Left lung (tissue), 14 donors: ENCODE measurements at places on chromosomes 5 and 9. TPM values are rescaled to one million over a fixed set of nuclear protein-coding genes. Genes with fewer than 3 reads are reported as not detected.
A peak's percentile ranks its signal among the peaks of the same experiment; 100 is the strongest.

DNA sequence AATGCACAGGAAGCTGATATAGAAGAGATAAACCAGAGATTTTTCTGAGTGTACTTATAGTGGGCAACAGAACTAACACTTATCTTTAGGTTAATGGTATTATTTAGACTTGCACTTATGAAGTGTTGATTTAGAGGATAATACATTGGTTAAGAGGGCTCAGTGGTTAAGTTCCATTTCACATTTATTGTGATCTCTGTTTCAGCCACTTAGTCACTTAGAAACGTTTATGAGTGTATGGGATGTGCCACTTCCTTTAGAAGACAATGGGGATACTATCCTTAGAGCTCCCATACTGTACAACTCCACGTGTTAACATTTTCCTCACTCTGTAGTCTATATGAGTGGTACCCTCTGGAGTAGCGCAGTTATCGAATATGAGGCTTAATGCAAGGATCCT lies 57.5 kb downstream of the PIP5K1B start:
- H3K36me3 ChIP-seq = no peaks in the 10 kb centered on the region
- no peaks in the 10 kb centered on the region for H3K27me3 ChIP-seq
- peaks cover 3% of the 10 kb centered on the region for H3K4me1 ChIP-seq

GRCh38 chr5:157971571-157972216 lies 112.7 kb upstream of the CLINT1 start:
- H3K4me3 ChIP-seq = no peak overlapping the region
- DNase-seq = no peak
- no peaks in the 10 kb centered on the region for H3K4me1 ChIP-seq

- H3K27ac ChIP-seq = peak overlapping the region; percentile 53
- H3K36me3 ChIP-seq = no peaks in the 10 kb centered on the region
- H3K4me1 ChIP-seq = peaks cover 18% of the 10 kb centered on the region
- H3K27me3 ChIP-seq = no peaks in the 10 kb centered on the region
- no peak overlapping the region for H3K4me3 ChIP-seq
These were observed 168.8 kb upstream of the RAI14 start for GRCh38 chr5:34487159-34487879.

DNA sequence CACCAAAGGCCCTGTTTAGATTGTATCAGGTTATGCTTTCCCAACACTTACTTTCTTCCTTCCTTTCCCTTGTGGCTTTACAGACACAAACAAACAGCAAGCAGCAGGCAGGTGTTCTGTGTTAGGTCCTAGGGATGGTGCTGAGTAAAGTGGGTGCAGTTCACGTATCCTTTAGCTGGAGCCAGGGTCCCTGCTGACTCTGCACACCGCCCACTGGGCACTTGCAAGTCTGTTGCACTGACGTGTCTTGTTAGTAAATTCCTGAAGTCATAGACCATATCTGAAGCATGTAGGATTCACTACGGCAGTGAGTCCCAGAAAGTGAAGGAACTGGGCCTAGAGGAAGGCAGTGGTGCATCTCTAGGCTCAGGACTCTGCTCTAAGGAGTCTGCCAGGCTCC lies 96.5 kb downstream of the DAPK1 start:
- DNase-seq = no peak
- no peaks in the 10 kb centered on the region for H3K27me3 ChIP-seq
- H3K36me3 ChIP-seq = no peaks in the 10 kb centered on the region
- H3K4me3 ChIP-seq = no peak overlapping the region
- no peak overlapping the region for H3K27ac ChIP-seq

The MTREX gene
- total RNA-seq = 61.1 TPM

GRCh38 chr9:4862506-4863250 lies 69.9 kb downstream of the RCL1 start:
- no peak overlapping the region for H3K27ac ChIP-seq
- no peak overlapping the region for H3K4me3 ChIP-seq
- H3K27me3 ChIP-seq = no peaks in the 10 kb centered on the region
- H3K36me3 ChIP-seq = peaks cover 12% of the 10 kb centered on the region

DNA sequence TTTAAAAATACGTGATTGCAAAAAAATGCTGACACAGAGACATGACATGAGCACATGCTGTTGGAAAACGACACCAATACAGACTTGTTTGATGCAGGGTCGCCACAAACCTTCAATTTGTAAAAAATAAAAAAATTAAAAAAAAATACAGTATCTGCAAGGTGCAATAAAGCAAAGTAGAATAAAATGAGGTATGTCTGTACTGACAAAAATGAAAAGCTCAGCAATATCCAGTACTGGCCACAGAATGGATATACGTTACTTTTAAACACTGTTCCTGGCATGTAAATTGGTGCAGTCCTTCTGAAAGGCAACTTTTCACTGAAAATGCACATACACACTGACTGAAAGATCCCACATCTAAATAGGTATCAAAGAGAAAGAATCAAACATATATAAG lies 27.1 kb upstream of the C9orf40 start:
- H3K36me3 ChIP-seq = peaks cover 20% of the 10 kb centered on the region
- H3K27me3 ChIP-seq = no peaks in the 10 kb centered on the region
- no peak overlapping the region for H3K4me3 ChIP-seq

The GABRP gene
- total RNA-seq = 0.26 TPM

The CFAP77 gene
- 2.4 TPM for total RNA-seq

DNA sequence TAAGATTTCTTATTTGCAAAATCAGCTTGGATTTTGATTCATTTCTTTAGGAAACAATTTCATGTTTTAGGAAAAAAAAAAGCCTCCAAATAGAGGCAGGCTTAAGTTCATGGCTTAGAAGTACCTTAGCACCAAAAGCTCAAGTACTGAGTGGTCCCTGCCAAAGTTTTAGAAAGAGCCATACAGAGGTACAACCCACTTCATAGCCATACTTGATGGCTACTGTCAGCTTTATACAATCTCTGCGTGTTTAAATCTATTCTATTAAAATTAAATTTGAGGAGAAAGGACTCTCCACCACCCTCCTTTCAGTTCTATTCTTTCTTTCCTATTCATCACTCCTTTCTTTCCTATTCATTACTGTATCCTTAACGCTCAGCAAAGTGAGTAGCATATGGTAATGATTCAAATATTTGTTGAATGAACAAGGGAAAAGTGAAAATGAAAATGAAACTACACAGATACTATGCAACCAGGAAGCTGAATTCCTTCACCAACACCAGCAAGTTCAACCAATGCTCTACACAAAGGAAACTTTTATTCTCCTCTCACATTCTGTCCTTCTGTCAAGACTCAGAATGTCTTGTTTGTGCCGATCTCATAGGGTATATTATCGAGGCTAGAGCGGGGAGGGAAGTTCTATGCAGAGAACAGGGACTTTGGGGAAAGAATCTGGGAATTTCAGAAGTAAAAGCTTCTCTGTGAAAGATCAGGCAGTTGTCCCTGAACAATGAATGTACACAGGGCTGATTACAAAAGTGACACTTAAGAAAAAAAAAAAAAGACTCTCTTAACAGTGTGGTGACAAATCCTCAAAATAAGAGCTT lies 138.6 kb upstream of the SPEF2 start:
- peaks cover 13% of the 10 kb centered on the region for H3K4me1 ChIP-seq
- no peaks in the 10 kb centered on the region for H3K36me3 ChIP-seq
- DNase-seq = no peak

GRCh38 chr9:112495614-112496013 lies 9.0 kb downstream of the KIAA1958 start:
- H3K27ac ChIP-seq = peak overlapping the region; percentile 80
- no peaks in the 10 kb centered on the region for H3K27me3 ChIP-seq
- H3K36me3 ChIP-seq = peaks cover 5% of the 10 kb centered on the region
- DNase-seq = no peak
- peaks cover 25% of the 10 kb centered on the region for H3K4me1 ChIP-seq
